ENCODE measurements at places on chromosomes 2 and 18.

DNA sequence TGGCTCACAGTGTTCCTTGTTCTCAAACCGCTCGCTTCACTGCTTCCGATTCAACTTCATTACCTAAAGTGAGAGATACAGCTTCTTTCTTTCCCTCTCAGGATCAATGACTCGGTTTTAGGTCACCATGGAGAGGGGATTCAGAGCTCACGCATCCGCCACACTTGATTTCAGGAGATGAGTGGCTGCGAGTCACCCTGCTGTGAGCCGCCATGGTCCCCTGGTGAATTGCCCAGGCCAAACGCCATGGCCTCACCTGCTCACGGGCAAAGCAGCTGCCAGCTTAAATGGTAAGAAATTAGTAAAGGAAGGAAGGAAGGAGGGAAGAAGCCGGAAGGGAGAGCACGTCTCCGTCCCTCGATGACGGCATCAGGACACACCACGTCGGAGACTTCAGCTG lies 60.5 kb downstream of the ADNP2 start:
- DNase-seq: no peak

DNA sequence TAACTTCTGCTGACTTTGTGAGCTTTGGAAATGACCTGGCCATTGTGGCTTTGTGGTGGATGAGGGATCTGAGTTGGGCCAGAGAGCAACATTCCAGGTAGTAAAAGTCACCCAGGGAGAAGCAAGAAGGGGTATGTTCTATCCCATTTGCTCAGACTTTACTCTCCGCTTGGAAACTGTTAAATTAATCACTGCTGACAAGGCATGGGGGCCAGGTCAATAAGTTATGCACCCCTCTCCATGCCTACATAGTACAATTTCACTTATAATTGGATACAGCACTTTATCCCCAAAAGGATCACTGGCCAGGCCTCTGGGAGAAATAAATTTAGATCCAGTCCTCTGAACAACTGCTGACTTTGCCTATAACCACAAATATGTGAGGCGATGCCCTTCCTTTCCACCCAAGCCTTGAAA lies 92.1 kb downstream of the RPRM start:
- no peak for DNase-seq

DNA sequence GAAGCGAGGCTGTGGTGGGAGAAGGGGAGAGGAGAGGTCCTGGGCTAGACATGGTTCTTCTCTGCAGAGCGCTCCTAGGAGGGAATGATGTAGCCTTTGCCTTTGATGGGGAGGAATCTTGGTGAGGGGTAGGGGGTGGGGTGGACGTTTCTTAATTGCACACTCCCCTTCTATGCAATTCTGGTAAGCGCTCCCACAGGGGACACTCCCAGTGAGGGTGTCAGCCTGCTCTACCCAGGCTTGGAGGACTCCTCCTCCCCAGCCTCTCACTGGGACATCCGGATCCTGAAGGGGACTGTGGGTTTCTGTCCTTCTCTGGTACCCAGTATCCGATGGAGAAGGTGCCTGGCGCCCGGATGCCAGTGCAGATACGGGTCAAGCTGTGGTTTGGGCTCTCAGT lies 114.3 kb downstream of the DYSF start:
- no peak for DNase-seq

GRCh38 chr2:128776461-128777195 lies 458.0 kb upstream of the HS6ST1 start:
- DNase-seq: no peak

DNA sequence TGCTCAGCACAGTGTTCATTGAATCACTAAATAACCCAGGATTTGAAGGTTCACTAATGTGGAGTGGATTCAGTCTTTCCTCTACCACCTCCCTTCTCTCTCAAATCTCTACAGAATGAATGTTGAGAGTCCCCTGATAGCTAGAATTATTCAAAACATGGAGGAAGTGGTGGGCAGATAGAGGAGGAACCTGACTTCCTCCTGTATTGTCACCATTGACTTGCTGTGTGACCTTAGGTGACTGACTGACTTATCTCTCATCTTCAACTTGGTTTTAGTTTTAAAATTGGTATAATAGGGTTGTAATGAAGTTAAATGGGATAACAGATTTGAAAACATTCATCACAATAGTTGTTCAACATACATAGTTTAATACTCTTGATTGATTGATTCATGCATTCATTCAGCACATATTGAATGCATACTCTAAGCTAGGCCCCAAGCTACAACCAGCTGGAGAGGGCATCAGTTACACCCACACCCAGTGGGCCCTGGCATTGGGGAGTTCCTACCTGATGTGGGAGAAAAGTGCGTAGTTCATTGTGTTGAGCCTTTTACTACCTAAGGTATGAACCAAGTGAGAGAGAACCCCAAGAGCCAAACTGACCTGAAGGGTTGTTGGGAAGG lies 96.0 kb downstream of the WDR7 start:
- DNase-seq: no peak

GRCh38 chr2:11159574-11160170 lies 4.4 kb downstream of the SLC66A3 start:
- no peak for DNase-seq

GRCh38 chr2:237430861-237431260 lies 16.9 kb upstream of the COL6A3 start:
- no peak for DNase-seq

GRCh38 chr18:26406854-26407517 lies 141.4 kb downstream of the KCTD1 start:
- no peak for DNase-seq

DNA sequence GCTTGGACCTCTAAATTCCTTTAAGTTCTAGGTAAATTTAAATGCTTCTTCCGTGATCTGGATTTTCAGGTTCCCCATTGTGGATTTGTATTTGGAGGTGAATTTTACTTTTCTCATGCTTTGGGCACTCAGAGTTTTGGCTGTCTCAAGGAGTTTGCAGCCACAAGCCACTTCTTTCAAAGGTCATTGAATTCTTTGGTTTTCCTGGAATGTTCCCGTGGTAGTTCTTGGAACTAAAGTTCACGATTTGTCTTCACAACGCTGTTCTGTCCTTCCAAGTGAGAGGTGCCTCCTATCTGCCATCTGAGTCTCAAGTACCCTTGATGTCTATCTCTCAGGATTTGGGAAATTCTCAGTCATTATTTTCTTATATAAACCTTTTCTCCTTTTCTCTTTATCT lies 1438.7 kb upstream of the ZEB2 start:
- no peak for DNase-seq

DNA sequence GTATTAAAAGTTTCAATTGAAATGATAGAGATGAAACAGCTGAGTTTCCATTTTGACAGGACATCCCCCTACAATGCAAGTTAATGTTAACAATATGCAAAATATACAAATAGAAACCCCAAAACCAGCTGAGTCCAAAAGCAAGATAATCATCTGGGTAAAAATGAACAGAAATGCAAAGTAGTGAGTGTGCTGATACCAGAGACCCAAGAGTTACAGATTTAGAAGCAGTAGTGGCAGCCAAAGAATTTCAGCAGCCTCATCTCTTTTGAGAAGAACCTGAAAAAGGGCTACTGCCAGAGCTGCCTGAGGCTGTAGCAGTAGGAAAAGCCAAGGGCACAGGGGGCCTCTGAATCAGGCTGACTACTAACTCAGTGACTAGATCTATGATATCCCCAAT lies 82.6 kb downstream of the THADA start:
- DNase-seq: no peak

GRCh38 chr18:6810191-6810590 lies 80.7 kb downstream of the ARHGAP28 start:
- DNase-seq: no peak

GRCh38 chr2:55236992-55237543 lies 4.6 kb downstream of the RPS27A start:
- DNase-seq: no peak

DNA sequence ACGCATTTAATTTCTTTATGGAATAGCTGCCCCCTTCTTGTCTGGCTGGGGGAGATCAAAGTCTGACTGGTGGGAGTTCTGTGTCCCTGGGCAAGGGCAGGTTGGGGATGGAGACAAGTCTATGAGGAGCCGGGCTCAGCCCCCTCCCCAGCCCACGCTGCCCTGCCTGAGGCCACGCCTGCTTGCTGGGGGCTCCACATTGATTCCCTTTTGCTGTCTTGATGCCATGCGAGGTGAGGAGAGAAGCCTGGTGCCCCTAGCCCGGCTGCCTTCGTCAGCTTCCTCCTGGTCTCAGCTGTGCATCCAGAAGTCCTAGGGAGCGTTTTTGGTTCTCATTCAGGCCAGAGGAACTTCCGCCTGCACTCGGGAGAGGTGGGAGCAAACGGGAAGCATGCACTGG lies 247.9 kb downstream of the NDUFA10 start:
- no peak for DNase-seq

DNA sequence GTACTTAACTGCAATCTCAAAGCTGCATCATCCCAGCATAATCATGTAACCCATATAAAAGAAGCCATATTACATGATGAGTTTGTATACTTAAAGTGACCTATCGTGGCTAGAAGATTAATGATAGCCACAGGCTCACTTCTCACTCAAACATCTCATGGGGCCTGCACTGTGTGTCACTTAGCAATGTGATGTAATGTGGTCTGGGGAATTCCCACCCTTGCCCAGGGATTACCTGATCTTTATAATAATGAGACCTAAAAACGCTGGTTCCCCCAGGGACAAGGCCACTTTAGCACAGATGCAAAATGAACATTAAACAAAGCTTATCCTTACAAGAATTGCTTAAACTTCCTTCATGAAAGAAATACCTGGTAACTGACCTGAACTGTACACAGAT lies 427.1 kb upstream of the CNTNAP5 start:
- DNase-seq: no peak

- no peak for DNase-seq
These were observed 105.5 kb downstream of the GYPC start for GRCh38 chr2:126761256-126761980.

GRCh38 chr2:193240752-193241151 lies 1046.0 kb upstream of the TMEFF2 start:
- DNase-seq: no peak

- no peak for DNase-seq
These were observed 399.7 kb downstream of the MTX2 start for GRCh38 chr2:176668912-176669311.

DNA sequence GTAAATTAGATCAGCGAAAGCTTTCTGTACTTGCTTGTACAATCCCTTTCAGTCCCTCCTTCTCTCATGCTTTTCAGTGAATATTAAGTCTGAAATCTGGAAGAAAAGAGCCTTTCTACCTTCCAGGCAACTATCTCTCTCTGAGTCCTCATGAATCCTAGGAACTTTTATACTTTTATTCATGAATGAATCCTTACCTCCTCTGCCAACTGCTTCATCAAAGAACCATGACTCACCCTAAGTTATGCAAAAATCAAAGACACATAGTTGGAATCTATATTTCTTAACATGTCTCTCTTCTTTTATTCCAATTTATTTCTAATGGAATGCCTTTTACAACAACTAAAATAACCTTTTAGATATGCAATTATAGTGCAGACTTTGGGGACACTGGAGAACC lies 394.2 kb downstream of the CLIP4 start:
- DNase-seq: no peak

DNA sequence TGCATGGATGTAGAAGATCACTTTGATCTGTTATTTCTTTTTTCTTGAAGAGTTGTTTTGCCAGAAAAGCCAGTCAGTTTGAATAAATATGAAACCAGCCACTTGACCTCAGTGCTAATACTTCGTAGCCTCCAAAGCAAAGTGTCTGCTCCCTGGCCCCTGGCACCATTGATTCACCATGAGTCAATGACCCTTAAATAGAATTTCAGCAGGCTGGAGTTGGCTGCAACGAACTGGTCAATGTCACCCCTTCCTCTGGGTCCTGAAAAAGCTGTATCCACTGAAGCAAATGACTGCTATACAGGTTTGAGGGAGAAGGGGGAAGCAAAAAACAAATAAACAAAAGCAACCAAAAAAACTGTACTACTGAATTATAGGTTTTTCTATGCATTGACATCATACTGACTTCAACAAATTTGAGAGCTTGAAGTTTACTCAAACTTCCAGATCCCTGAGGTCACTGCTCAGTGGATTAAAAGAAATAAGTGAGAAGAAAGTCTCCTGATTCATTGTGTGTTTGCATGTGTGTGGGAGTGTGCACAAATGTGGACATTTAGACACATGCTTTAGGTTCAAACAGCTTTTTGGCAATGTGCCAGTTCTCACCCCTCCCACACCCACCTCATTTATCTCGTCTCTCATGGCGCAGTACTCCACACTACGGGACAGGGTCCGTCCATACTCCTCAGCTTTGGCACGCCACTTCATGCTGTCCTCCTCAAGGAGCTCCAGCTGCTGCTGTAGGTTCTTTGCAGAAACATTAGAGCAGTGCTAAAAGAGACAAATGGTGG lies 58.1 kb upstream of the TTN start:
- DNase-seq: no peak

GRCh38 chr2:42744545-42745082 lies 19.3 kb downstream of the OXER1 start:
- no peak for DNase-seq

GRCh38 chr2:147082850-147083522 lies 761.8 kb upstream of the ACVR2A start:
- DNase-seq: peak; percentile 60

DNA sequence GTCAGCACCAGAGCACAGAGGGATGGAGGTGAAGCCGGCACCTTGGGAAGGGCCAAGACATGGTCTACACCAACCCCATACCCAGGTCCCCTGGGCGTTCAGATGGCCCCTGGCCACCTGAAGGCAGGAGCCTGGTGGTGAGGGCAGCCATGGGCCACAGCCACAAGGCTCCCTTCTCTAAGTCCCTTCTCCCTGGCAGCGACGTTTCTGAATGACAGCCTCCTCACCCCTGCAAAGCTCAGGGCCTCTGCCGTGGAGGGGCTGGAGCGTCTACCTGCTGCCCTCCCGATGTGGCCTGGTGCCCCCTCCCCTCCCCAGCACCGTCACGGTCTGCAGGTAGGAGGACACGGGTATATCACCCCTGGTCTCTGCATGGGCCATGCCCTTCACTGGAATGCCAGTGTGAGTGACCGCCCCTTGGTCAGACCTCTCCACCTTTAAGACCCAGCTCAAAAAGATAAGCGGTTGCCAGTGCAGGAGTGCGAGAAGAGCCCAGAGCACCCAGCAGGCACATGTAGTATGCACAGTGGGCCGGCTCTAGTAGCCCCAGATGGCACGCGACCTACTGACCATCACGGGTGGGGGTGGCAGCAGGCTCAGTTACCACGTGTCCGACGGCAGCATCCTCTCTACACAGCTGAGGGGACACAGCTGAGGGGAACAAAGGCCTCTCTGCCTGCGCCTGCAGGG lies 46.6 kb downstream of the HS6ST1 start:
- DNase-seq: no peak

DNA sequence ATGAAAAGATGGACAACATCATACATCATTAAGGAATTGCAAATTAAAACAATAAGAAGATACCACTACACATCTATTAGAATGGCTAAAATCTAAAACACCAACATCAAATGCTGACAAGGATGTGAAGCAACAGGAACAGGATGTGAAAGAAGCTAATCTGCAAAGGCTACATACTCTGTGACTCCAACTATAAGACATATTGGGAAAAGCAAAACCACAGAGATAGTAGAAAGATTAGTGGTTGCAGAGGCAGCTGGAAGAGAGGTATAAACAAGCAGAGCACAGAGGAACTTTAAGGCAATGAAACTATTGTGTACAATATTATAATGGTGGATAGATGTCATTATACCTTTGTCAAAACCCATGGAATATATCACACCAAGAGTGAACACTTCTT lies 393.7 kb upstream of the RAB6C start:
- DNase-seq: no peak
